ENCODE measurements at places on chromosomes 13 and 19. TPM values are rescaled to one million over a fixed set of nuclear protein-coding genes. Genes with fewer than 3 reads are reported as not detected.

The ZNF792 gene
- total RNA-seq = 3.6 TPM

The MEIOSIN gene
- 2.1 TPM for total RNA-seq

The ZNF560 gene
- total RNA-seq = not detected

The MBD3L3 gene
- total RNA-seq = not detected

The BST2 gene
- 5.4 TPM for total RNA-seq

The CEACAM19 gene
- 4.0 TPM for total RNA-seq

The ZNF541 gene
- total RNA-seq = not detected
